NCI-H748 treated with DMSO at 0.1 percent for 48 hours (cell line): ENCODE measurements at places on chromosomes 3 and 15.

- no peak for DNase-seq
Measured at GRCh38 chr3:118955914-118956556, 78.6 kb downstream of the IGSF11 start.

- DNase-seq = no peak
Measured at GRCh38 chr3:139302084-139302800, 41.6 kb upstream of the MRPS22 start.

GRCh38 chr3:97658668-97659285 lies 105.8 kb upstream of the ARL6 start:
- peak; percentile 27 for DNase-seq

GRCh38 chr3:160754371-160754854 lies 1.6 kb upstream of the PPM1L start:
- no peak for DNase-seq

- no peak for DNase-seq
Measured at GRCh38 chr3:108877901-108878300, 55.3 kb downstream of the TRAT1 start.

- DNase-seq = no peak
Measured at GRCh38 chr15:31392761-31393401, 66.2 kb downstream of the KLF13 start.

DNA sequence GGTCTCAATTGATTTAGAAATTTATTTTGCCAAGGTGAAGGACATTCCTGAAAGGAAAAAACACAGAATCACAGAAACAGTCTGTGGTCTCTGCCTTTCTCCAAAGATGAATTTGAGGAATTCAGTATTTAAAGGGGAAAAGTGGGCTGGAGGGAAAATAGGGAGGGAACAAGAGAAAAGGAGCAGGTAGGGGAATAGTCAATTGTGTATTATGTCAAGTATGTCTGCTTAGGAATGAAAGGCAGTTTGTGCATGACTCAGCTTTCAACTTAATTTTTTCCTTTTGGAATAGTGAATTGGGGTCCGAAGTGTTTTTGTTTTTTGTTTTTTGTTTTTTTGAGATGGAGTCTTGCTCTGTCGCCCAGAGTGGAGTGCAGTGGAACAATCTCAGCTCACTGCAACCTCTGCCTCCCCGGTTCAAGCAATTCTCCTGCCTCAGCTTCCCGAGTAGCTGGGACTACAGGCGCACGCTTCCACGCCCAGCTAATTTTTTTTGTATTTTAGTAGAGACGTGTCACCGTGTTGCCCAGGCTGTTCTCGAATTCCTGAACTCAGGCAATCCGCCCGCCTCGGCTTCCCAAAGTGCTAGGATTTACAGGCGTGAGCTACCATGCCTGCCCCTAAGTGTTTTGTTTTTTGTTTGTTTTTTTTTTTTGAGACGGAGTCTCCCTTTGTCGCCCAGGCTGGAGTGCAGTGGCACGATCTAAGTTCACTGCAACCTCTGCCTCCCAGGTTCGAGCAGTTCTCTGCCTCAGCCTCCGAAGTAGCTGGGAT lies 74.1 kb upstream of the MAP4 start:
- no peak for DNase-seq

- no peak for DNase-seq
Measured at GRCh38 chr3:132332508-132332907, 15.3 kb downstream of the ACP3 start.

- DNase-seq = no peak
Measured at GRCh38 chr3:15017191-15017590, 47.9 kb downstream of the MRPS25 start.

DNA sequence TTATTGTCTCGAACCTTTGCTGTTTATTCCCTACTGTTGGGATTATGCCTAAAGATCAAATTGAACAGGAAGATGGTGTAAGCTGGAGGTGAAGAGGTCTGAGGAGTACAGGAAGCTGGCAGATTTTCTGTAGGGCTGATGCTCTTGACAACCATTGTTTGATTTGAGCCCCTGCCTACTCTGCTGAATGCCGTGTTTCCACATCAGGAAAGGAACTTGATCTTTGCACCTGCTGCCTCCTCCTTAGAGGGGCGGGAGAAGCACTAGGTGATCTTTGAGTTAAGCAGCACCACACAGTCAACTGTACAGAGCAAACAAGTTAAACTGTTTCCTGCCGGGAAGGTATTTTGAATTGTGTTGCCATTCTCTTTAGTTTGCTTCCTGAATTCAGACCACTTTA lies 364.6 kb upstream of the EPHA6 start:
- DNase-seq = peak; percentile 79

DNA sequence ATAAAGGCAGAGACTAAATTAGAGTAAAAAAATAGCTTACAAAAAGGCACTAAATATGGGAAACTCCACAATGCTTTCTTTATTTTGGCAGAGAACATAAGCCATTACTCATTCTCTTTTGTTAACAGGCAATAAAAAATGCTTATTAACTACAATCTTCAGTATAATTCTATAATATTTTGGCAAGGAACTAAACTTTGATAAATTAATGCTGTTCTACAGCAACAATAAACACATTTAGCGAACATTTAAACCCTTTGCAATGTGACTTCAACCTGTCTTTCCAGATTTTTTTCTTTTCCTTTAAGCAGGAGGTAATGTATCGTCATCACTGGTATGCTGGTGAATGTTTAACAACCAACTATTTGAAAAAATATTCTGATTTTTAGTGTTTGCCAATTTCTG lies 42.2 kb upstream of the POU1F1 start:
- DNase-seq = no peak

GRCh38 chr3:51386159-51386851 lies 1.2 kb downstream of the MANF start:
- no peak for DNase-seq

DNA sequence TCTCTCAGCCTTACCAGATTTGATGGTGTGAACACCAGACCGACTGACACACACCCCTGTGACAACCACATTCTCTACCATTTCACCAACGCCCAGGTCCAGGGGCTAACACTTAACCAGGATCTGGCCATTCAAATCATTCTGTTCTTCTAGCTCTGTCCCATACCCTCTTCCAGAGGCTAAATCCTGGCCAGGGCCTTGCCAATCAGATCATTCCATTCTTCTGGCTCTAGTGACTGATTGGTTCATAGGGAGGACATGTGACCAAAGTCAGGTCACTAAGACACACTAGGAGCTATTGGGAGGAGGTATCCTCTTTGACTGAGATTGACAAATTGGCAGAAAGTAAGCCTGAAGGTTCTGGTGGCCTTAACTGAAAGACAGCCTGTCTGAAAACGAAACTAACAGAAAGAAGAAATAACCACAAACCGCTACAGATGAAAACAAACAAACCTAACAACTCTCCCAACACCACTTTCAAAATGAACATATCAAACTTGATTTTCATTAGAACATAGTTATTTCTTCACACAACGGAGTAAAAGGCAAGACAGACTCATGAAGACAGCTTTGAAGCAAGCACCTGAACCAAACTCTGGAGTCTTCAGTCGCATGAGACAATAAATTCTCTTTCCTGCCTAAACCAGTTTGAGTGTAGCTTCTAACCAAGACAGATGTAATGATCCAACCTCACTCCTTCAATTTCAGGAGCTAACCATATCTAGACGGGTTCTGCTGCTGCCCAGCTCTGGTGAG lies 68.5 kb downstream of the TRANK1 start:
- DNase-seq = no peak

DNA sequence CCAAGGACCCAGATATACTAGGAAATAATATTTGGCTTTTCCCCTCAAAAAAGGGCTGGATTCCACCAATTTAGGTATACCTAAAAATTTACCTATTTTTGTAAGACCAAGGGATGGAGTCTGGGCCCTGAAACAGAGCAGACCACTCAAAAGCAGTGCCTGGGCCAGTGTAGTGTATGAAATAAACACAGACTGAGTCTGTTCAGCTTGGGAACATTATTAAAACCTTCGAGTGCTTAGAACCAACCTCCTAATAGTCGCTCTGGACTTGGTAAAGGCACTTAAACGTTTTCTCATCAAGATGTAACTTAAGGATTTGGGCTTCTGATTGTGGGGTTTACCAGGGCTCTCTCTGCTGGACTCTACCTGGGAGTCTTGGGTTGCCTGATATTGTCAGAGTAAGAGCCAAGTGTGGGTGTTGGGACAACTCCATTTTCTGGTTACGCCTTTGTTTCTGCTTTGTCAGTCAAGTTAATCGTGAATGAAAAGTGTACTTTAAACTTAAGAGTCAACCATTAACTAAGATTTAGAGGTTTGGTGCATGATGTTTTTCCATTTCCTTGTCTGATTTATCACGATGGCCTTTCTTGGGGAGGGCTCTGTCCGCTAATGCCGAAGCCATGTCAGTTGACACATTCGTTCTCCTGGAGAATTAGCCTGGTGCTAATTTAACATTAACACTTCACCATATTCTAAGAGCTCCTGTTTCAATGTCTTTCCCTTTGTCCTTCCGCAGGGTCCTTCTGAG lies 221.0 kb upstream of the TPM1 start:
- DNase-seq = no peak

DNA sequence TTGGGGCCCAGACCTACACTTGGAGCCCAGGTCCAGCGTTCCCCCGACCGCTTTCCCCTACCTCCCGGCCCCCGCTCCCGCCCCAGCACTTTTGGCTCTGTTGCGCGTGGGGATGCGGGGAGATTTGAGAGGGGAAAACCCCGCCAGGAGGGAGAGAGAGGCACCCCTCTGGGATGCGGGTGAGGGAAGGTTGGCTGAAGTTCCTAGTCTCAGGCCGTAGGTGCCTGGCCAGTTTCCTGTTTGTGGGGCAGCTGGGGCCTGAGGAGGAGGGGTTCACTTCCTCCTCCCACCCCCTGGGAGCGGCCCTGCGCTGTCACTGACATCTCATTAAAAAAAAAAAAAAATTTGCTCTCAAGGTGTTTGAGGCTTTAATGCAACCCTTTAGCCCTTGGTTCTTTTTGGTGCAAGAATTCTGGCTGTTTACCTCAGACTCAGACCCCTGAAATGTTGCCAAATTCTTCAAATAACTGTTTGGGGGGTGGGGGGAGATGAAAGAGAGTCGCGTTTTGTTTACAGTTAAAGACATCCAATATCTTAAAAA lies 2.6 kb downstream of the FAM43A start:
- DNase-seq = peak; percentile 6

- no peak for DNase-seq
Measured at GRCh38 chr15:43150191-43150929, 17.0 kb downstream of the TMEM62 start.

GRCh38 chr3:182905623-182906022 lies 74.7 kb downstream of the DCUN1D1 start:
- no peak for DNase-seq

- no peak for DNase-seq
Measured at GRCh38 chr3:189978753-189979152, 141.9 kb downstream of the P3H2 start.

DNA sequence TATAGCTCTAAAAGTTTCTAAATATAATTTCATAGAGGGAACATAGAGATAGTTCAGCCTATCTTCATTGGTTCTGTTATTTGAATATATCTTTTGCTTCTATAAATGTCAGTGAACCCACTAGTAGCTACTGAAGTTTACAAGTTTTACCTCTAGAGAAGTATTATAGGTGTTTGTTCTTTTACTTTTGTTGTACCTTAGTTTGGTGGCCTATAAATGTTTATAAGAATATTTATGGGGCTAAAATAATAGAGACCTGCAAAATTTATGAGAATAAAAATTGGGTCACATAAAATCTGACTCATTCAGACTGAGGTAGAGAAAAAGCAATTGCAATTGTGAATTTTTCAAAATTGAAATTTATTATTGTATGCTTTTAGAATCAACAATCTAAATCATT lies 162.6 kb downstream of the SERPINI1 start:
- no peak for DNase-seq

- no peak for DNase-seq
Measured at GRCh38 chr15:81194723-81195122, 2.0 kb upstream of the IL16 start.
